ENCODE measurements at places on chromosomes 7 and 10.

GRCh38 chr10:57818522-57818921 is 449.2 kb downstream of the IPMK start:
- no peak for DNase-seq

GRCh38 chr10:128422190-128422589 is 296.0 kb upstream of the MKI67 start:
- no peak for DNase-seq

GRCh38 chr10:80498833-80499741 is 38.6 kb upstream of the SH2D4B start:
- DNase-seq = peak; percentile 38

DNA sequence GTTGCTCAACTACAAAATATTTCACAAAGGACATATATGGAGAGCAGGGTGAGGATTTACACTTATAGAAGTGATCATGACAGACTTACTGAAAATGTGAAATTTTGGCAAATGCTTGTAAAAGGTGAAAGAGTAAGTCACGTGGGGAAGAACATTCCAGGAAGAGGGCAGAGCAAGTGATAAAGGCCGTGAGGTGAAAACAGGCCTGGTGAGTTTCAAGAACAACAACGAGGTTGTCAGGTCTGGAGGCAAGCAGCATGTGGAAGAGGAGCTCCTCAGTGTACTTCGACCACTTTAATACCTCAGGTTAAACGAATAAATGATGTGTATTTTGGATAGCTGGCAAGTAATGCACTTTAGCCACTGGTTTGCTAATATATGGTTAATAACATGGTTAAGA is 706.7 kb downstream of the PCDH15 start:
- DNase-seq = no peak

- no peak for DNase-seq
Observed at GRCh38 chr10:45520476-45520875, 146.5 kb downstream of the ALOX5 start.

DNA sequence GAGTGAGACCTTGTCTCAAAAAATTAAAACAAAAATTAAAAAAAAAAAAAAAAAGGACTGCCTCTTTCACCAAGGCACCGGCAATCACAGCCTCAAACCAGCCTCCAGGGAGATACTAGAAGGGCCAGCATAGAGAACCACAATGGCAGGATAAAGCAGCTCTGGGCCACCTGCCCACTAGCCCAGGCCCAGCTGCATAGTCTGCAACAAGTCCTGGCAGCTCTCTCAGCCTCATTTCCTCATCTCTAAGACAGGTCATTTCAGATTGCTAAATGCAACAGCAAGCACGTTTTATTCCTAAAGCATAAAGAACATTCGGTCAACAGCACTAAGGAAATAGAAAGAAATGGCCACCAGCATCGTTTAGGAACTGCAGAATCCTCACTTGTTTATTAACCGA is 28.8 kb downstream of the XPNPEP1 start:
- DNase-seq = no peak

DNA sequence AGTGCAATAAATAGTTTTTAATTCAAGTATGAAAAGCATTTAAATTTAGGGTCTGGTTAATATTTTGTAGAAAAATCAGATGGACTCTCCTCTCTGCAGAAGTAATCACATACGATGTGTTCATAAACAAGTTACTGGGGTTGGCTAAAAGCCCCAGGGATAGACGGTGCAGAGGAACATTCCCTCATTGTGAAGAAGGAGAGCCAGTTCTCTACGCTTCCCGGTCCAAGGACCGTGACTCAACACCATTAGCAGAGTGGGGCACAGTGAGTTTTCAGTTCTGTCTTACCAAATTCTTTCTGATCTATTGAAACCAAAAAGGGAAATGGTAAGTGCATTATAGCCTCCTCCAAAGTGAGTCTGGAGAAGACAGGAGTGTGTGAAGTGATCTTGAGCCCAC is 327.8 kb downstream of the WDR37 start:
- no peak for DNase-seq

GRCh38 chr10:15879663-15880062 is 19.4 kb upstream of the MINDY3 start:
- no peak for DNase-seq

- no peak for DNase-seq
Observed at GRCh38 chr10:123109466-123109865, 26.3 kb upstream of the HMX3 start.

DNA sequence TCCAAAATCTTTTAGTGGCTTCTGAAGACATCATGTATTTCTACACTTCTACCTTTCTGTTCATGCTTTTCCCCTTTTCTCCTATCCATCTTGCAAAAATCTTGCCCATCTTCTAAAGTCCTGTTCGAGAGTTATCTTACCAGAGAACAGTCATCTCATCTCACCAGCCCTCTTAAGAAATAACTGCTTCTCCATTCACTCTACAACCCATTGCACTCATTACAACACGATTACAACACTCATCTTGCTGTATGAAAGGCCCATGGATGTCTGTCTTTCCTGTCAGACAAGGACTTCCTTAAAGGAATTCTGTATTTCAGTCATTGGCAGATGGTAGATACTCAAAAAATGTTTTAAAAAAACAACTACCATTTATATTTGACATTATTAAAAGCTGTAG is 30.8 kb downstream of the ZNF438 start:
- DNase-seq = no peak

DNA sequence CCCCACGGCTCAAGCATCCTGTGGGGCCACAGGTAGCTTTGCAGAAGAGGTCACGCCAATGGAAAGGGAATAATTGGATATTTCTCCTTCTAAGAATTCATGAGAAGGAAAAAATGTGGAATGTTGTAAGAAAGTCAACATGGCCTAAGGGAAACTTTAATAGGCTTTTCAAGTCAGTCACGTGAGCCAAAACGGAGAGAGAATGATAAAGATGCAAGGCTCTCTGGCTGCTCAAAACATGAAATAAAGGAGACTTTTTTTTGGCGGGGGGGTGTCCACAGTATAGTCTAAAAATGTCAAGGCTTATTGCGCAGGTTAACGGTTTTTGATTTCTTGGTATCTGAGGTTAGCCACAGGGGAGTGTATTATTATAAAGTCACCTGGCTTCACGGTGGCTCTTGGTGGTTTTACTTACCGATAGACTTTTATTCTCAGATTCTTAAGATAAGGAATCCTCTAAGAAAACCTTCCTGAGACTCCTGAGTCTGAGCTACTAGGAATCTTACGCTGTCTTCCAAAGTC is 148.1 kb downstream of the ARHGAP21 start:
- DNase-seq = no peak

DNA sequence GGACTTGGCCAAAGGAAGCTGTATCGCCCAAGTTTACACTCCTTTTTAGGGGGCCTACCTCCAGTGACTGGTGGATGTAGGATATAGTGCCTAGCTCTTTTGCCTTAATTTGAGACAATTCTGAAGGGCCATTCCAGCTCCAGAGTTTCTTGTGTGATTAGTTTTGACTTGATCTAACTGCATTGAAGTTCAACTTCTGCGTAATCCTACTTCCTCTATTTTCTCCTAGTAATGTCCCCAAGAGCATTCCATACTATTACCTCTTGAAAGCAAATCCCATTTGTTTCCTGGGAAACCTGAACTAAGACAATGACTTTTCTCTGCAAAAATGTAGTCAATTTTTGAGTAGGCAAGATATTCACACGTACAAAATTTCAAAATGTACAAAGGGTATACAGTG is 4.7 kb upstream of the H2AZ2 start:
- DNase-seq = no peak

GRCh38 chr10:51389415-51390321 is 309.7 kb downstream of the CSTF2T start:
- DNase-seq = no peak

DNA sequence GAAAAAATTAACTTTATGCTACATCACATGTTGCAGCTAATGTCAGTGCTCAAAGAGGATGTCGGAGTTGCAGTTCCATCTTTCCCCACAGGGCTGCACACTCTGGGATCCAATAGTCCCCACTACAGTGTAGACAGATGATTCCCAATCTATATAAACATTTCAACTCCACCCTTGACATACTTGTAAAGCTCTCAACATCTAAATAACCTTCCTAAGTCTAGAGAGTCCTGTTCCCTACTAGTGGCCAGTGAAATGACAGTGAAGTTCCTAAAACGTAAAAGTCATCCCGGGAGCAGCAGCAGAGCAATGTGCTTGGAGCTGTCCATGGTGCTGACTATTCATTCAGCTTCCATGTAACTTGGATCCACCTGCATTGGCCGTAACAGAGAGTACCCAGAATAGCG is 145.1 kb downstream of the GRM8 start:
- no peak for DNase-seq

GRCh38 chr7:30743371-30744074 is 8.4 kb upstream of the INMT start:
- no peak for DNase-seq

DNA sequence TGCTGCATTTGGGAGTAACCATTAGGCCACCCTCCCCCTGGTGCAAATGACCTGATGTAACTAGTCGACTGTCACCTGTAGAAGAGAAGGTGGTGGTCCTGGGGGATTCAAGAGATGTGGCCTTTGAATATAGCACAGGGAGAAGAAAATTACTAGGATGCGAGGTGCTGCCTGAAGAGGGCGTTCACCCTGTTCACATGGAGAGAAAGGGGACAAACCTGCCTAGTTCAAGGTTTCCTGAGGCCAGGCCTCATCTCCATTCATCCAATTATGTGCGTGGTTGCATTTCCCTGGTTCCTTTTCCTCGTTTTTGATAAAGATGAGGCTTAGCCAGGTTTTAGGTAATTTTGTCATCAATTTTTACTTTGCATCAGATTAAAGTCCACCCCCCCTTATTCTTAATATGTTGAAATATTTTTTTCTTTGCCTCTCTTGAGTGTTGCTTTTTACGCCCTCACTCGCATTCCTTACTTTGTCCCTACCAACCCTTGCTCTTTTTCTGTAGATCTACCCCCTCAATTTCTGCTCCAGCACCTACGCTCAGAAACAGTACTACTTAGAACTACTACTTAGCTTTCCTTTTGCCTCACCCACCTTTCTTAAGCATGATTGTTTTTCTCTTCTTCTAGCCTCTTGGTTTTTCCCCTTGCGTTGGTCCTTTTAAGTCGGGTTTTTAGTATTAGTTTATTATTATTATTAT is 13.7 kb downstream of the CLCN1 start:
- no peak for DNase-seq

GRCh38 chr7:136027160-136027559 is 50.0 kb upstream of the MTPN start:
- no peak for DNase-seq

GRCh38 chr7:155764438-155764793 is 47.8 kb downstream of the SHH start:
- DNase-seq = no peak

- no peak for DNase-seq
Observed at GRCh38 chr10:3484306-3485056, 300.5 kb downstream of the KLF6 start.

GRCh38 chr10:59470570-59470969 is 108.2 kb upstream of the FAM13C start:
- no peak for DNase-seq

DNA sequence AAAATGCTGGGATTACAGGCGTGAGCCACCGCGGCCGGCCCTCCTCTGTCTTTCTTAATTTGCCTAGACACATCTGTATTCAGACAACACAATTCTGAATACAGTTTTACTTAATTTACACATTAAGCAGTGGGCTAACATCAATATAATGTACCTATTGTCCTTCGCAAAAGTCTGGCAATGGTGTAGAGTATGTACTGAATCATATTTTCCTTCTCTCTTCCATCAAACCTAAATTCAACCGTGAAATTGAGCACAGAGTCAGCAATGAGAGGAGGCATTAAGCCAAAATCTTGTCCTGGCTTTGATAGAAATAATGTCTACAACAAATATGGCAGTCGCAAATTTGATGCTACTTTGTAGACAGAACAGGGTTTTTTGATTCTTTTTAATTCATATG is 30.4 kb downstream of the FZD9 start:
- no peak for DNase-seq

DNA sequence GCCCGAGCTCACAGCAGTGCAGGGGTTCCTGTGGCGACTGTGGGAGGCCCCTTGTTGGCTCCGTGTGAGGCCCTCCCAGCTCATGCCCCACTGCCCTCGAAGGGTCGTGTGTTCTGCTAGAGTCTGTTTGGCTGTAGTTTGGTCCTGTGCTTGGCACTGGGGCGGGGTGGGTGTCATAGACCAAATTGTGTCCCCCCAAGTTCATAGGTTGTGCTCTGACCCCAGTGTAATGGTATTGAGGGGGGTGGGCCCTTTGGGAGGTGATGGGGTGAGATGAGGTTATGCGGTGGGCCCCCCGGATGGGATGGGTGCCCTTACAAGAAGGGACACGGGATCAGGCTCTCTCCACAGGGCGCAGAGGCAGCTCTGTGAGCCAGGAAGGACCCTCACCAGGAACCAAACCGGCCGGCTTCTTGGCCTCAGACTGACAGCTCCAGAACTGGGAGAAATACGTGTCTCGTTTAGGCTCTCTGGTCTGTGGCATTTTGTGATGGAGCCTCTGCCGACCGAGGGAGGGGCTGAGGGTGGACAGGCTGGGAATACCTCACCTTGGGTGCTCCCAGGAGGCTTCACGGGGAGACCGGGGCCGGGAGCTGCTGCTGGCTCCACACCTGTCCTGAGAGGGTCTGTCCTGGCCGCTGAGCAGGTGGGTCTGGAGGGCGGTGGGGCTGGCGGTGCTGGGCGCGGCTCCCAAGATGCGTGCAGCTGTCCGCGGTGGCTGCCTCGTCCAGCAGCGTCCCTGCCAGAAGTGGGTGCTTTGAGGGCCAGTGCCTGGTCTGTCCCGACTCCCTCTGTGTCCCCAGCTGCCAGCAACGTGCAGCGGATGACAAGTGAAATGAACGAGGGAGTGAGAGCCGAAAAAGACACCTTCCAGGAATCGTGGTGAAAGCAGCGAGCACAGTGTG is 89.4 kb downstream of the INPP5A start:
- DNase-seq = no peak

- DNase-seq = no peak
Observed at GRCh38 chr10:13276749-13277365, 23.0 kb downstream of the PHYH start.

DNA sequence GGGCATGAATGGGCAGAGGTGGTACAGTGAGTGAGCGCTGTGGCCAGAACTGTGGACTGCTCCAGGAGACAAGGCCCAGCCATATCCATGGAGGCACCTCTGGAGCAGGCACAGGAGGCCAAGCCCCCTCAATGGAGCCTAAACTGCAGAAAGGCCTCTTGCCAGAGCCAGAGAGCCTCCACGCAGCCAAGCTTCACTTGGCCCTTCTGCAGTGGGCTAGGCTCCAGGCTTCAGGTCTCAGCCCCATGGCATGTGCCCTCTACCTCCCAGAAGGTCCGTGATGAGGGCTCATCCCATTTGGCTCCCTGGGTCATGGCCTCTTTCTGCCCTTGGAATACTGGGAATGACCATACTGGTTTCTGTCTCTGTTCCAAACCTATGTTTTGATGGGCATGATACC is 8.9 kb downstream of the PDE1C start:
- DNase-seq = no peak

Measured in stimulated activated CD8-positive, alpha-beta memory T cell treated with anti-CD3 and anti-CD28 coated beads, Interleukin-4, amount 100 ng/mL, for 1 hour (primary cell).